ENCODE measurements at places on chromosomes 11 and 22.

GRCh38 chr22:19844377-19845053 is 10.2 kb downstream of the GNB1L start:
- no peak for DNase-seq

- peak; percentile 25 for DNase-seq
These were observed 816 bp downstream of the PDE3B start for GRCh38 chr11:14644226-14645014.

DNA sequence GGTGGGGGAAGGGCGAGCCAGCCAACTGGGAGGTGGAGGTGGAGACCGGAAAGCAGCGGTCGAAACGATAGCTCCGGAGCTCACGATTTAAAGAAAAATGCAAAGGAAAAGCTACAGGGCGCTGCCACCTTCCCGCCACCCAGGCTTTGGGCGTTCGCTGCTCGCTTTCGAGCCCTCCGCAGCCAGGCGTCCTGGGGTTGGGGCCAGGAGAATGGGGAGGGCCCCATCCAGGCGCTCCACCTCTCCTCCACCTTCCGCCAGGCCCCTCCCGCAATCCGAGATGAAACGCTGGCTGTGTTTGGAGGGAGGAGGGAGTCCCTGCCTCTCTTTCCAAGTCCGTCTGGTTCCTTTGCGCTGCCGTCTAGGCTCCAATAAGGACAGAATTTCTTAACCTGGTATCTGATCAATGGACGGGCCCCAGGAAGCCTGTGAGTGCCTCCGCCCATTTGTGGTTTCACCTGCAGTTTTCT is 483 bp upstream of the ABTB2 start:
- DNase-seq = no peak

DNA sequence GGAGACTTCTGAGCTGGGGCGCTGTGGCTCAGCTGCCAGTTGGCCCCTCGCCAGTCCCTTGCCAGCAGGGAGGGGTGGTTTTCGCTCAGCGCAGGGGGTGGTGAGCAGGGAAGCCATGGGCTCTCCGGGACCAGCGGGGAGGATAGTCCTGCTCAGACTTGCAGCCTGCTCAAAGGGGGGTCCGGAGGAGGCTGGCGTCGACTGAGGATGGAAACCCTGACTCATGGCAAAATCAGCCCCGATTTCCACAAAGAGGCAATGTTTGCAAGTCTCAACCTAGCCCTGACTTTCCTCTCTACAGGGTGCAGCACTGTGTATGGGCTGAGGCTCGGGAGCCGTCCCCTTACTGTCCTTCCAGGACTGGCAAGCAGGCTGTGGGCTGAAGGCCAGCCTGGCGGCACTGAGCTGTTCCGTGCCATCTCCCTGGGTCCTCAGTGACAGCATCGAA is 35.1 kb downstream of the FBLN1 start:
- no peak for DNase-seq

- DNase-seq = no peak
These were observed 314.2 kb upstream of the SORL1-AS1 start for GRCh38 chr11:121766991-121767390.

- no peak for DNase-seq
These were observed 375.1 kb downstream of the BUD13 start for GRCh38 chr11:116397602-116398084.

- no peak for DNase-seq
These were observed 48.6 kb downstream of the AHNAK start for GRCh38 chr11:62498031-62498430.

GRCh38 chr11:11731311-11732083 is 109.7 kb upstream of the GALNT18 start:
- DNase-seq = no peak

DNA sequence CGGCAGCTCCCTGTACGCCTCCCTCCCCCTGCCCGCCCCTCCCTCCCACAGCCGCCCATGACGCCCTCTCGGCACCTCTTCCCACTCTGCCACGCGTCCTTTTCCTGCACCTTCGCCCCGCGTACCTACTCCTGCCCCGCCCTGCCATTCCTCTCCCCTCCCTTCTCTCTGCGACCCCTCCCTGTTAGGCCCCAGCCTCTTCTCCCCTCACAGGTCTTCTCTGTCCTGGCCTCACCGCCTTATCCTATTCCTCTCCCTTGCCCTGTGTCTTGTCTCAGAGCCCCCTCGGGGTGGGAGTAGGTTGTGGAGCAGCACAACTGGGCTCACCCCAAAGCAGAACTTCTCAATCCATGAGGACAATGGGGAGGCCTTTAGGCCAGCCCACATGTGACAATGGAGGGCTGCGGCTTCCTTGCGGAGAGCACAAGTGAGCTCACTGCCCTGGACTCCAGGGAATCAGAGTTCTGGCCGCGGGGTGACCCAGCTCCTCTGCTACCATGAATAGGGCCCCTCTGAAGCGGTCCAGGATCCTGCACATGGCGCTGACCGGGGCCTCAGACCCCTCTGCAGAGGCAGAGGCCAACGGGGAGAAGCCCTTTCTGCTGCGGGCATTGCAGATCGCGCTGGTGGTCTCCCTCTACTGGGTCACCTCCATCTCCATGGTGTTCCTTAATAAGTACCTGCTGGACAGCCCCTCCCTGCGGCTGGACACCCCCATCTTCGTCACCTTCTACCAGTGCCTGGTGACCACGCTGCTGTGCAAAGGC is 539 bp downstream of the SLC35C1 start:
- DNase-seq = no peak

DNA sequence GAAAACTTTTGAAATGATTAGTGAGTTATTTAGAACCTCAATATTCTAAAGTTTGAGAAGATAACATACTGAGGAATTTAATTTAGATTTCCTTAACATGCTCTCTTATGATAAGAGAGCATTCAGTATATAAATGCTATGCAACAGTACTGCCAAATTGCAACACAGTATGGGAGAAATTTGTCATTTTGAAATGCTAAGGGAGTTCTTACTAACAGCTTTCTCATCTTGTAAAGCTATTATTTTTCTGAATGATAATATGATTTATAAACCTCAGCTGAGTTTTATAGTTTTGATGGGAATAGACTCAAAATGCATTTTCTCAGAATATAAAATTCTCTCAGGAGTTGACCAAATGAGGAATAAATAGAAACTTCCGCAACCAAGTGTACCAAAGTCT is 108.4 kb downstream of the SPON1 start:
- DNase-seq = no peak

GRCh38 chr11:34243600-34244464 is 114.0 kb downstream of the ABTB2 start:
- no peak for DNase-seq

GRCh38 chr11:2690596-2691354 is 9.0 kb downstream of the KCNQ1OT1 start:
- DNase-seq = no peak

GRCh38 chr11:70054004-70054403 is 24.1 kb upstream of the ANO1 start:
- DNase-seq = no peak

GRCh38 chr22:48662476-48663135 is 1165.1 kb downstream of the BRD1 start:
- DNase-seq = no peak

GRCh38 chr22:26446808-26447515 is 17.9 kb downstream of the ASPHD2 start:
- DNase-seq = no peak

DNA sequence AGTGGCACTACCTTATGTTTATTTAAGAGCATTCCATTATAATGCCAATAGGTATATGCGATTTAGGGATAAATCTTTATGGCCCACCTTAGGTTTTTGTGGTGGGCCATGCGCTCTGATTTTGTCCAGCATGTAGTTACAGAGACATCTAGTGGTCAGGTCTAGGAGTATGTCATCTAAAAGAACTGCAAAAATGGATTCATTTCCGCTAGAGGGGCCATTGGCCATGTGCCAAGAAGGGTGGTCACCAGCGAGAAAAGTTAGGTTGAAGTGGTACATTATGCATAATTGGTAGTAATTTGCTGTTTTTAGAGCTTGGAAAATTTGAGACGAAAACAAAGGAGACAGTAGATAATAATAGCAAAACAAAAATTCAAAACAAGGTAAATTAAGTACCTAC is 27.7 kb downstream of the LRRC4C start:
- DNase-seq = no peak

GRCh38 chr11:32331792-32332191 is 103.5 kb downstream of the WT1 start:
- DNase-seq = no peak

GRCh38 chr11:108035690-108036089 is 27.0 kb downstream of the CUL5 start:
- DNase-seq = no peak

GRCh38 chr22:35564975-35565867 is 24.6 kb downstream of the RASD2 start:
- no peak for DNase-seq

GRCh38 chr11:45110562-45110961 is 35.9 kb upstream of the PRDM11 start:
- peak; percentile 14 for DNase-seq

- no peak for DNase-seq
These were observed 99.9 kb downstream of the CHST1 start for GRCh38 chr11:45565446-45565988.

- peak; percentile 4 for DNase-seq
These were observed 915 bp downstream of the FEZ1 start for GRCh38 chr11:125494974-125495725.

GRCh38 chr11:126793596-126793995 is 207.0 kb downstream of the KIRREL3 start:
- DNase-seq = no peak

GRCh38 chr22:40819599-40820140 is 524 bp upstream of the SLC25A17 start:
- no peak for DNase-seq

GRCh38 chr11:8717876-8718753 is 35.5 kb downstream of the RPL27A start:
- no peak for DNase-seq

DNA sequence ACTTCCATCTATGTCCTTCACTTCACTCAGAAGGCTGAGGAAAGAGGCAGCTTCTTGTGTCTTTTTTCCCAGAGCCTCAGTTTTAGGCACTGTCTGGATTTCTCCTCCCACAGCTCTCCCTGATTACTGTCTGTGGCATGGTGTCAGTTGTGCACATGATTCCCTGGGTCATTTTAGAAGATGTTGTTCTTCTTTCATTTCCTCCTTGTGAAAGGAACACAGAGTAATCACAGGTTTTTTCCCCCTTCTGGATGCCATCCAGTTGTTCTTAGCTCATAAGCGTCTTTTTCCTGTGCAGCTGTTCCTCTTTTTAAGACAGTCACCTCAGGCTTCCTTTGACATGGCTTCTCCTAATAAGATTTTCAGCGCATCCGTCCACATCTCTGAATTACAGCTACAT is 212.2 kb downstream of the FAM181B start:
- DNase-seq = no peak

DNA sequence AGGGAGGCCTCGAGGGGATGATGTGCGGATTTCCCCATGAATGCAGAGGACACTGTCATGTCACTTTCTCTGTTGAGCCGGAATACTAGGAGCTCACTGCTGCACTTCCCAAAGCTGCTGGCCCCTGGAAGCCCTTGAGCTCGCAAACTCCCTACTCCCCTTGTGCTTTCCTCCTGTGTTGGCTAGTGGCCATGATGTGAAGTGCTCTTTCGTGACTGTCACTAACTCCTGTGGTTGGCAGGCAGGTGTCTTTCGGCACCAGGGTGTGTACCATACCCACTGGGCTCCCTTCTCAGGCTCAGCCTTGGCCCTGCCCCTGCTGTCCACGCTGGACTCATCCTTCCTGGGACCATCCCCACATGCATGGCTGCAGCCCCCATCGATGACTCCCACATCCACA is 86.2 kb downstream of the BTBD10 start:
- DNase-seq = no peak

DNA sequence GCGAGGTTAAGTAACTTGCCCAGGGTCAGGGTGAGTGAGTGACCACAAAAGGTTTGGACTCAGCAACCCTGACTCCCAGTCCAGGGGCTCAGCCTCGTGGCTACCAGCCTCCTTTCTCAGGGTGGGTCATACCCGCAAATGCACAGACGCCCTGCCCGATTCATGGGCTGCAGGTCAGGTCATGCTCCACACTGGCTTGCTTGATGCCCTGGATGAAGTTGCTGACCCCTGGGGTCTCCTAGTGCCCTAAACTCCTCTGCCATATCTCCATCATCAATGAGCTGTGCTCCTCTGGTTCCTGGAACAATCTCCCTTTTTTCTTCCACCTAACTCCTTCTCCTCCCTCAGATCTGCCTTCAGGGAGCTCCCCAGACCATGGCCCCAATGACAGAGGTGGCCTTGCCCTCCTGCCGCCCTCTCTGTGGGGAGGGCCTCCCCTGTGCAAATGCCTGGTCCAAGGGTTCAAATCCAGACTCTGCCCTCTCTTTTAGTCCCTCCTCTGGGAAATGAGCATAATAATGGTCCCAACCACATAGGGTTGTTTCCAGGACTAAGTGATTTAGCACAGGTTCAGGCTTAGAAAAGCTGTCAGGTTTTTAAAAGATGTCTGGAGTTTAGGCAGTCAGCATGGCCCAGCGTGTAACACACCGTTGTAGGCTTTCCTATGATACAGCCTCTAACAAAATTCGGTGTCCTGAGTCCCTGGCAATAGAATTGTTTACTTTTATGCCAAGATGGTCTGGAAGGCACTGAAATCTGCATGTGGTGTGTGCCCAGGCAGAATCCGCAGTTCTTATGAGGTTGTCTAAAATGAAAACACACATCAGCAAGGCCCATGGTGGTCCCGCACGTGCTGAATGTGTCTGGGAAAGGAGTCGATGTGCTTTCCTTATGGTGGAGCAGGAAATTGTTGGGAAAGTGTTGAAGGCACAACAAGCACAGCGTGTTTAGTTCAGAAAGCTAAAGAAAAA is 63.6 kb downstream of the CD82 start:
- no peak for DNase-seq

- peak; percentile 77 for DNase-seq
These were observed 5.9 kb downstream of the CENPM start for GRCh38 chr22:41940832-41941765.

GRCh38 chr11:105953886-105954285 is 68.2 kb downstream of the MSANTD4 start:
- no peak for DNase-seq

DNA sequence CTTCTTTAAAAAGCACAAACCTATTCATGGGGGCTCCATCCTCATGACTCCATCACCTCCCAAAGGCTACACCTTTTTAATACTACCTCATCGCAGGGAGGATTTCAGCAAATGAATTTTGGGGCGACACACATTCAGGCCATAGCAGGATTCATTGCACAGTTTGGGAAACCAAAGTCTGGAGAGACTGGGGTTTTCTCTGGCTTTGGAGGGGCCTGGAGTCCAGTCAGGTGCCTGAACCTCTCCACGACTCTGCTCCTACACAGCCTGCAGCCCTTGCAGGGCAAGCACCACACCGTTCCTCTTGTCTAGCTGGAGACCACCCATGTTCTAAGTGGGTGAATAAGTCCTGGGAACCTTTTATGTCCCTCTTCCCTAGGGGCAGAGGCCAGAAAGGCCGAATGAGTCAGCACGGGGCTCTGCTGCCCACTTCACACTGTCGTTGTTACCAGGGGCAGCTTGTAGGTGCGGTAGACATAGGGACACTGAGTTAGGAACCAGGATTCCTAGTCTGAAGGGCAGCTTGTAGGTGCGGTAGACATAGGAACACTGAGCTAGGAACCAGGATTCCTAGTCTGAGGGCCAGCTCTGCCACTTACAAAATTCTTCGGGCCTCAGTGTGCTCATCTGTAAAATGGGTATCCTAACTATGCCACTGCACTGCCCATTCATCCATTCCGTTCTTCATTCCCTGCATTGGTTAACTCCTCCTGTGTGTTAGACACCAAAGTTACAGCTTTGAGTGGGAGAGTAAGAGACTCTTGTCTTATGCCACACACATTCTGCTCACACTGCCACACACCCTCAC is 251.7 kb upstream of the B3GAT1 start:
- no peak for DNase-seq

Data from stimulated activated CD4-positive, alpha-beta T cell treated with anti-CD3 and anti-CD28 coated beads, Interleukin-2, amount 100 ng/mL, for 48 hours (primary cell).